ENCODE measurements at places on chromosomes 5 and 9. TPM values are rescaled to one million over a fixed set of nuclear protein-coding genes. Genes with fewer than 3 reads are reported as not detected.

Gene CMBL
- total RNA-seq, result 14.4 TPM

Gene DNLZ
- 14.6 TPM for total RNA-seq

Gene SNX24
- 20.3 TPM for total RNA-seq

Gene CD14
- 4.1 TPM for total RNA-seq

DNA sequence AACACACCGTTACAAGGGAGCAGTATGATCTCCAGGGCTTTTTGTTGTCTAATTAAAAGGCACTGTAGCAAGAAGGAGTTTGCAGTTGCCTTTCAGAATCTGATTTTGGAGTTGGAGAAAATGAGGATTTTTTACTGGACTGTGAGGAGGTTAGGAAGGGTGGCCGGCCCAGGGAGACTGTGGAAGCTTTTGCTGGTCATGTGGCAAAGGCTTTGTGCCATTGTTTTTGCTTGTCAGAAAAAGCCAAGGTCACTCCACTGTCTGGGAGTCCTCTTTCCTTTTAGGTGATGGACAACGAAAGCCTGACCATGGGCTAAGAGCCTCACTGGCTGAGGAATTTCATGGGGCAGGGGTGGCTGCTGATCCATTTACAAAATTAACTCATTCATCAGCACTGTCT is 10.3 kb upstream of the WHRN start:
- DNase-seq, result no peak

DNA sequence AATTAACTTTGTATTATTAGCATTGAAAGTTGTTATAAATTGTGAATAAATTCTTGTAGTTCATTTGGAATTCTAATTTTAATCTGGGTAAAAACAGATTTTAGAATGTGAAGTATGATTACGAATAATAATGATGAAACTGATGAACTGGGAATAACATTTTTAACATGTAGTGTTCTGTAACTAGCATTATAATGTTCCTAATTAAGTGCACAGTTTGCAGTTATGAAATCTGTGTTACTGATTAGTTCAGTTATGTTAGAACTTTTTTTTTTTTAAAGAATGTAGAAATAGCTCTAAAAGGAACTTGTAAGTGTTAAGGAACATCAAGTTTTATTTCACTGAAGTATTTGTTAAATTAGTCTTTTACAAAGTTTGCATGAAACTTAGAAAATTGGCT is 48.9 kb upstream of the EIF4EBP3 start:
- DNase-seq, result no peak

- no peak for DNase-seq
Measured at GRCh38 chr5:111235635-111236034, 11.5 kb downstream of the CAMK4 start.

DNA sequence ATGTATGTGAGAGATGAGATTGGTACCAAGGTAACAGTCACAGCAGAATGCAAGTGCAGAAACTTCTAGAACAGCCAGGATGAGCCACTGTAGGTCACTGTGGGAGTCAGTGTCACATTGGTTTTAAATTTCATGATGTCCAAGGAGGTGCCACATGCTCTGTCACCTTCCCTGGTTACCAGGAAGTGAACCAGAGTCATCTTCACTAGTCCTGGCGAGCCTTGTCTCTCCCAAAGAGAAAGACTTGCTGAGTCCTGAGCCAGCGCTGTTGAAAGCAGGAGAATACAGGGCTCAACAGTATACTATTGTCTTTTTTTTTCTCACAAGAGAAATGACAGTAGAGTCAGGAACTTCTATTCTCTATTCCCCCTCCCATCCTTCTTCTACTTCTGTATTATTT is 615.5 kb downstream of the RAB3C start:
- no peak for DNase-seq
